ENCODE measurements at places on chromosomes 5 and 9.

- DNase-seq: peak; percentile 8
Observed at GRCh38 chr9:73565833-73566465, 414.3 kb downstream of the ANXA1 start.

DNA sequence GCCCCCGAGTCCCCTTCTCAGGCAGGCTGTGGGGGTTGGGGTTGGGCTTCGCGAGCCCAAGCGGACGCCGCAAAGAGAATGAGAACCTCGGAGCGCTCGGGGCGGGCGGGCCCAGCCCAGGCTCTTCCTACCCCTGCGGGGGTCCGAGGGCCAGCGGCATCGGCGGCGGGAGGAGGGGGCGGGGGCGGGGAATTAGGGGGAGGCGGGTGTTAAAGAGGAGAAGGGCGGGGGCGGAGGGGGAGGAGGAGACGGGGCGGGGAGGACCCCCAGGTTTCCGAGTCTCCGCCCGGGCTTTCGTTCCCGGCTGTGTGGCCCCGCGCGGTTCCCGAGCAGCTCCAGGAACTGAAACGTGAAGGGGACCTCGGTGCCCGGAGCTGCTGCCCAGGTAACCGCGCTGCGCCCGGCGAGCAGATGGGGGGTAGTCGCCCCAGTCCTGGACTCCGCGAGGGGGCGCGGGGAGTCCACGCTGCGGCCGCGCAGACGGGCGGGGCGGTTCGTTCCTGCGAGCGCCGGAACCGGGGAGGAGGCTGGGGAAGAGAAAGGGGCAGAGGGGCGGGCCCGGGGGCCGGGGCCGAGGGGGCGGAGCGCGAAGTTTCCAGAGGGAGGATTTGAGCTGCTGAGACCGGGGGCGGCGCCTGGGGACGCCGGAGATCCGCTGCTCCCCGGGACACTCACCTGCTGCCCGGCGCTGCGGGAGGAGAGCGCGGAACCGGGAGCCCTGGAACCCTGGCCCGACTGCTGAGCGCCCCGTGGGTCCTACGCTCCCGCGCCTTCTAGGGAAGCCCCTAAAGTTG is 38.4 kb upstream of the PLEKHG4B start:
- DNase-seq: no peak

DNA sequence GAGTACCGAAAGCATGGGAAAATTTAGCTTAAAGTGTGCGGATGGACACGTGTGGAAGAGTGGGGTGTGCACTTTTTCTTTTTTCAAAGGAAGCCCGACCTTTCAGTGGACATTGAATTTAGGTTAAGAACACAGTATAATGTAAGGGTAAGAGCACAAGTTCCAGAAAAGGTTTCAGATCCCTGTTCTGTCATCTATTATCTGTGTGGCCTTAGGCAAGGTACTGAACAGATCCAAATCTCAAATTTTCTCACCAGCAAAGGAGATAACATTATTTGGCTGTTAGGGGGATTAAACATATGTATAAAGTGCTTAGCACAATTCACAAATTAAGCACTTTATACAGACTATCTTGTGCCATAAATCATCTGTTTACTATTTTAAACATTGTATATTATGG is 441.0 kb downstream of the SPOCK1 start:
- no peak for DNase-seq

GRCh38 chr5:126755593-126755992 is 21.3 kb upstream of the LMNB1 start:
- DNase-seq: no peak

GRCh38 chr5:67144183-67144639 is 52.4 kb downstream of the CD180 start:
- no peak for DNase-seq

- DNase-seq: no peak
Observed at GRCh38 chr9:79695531-79696175, 123.9 kb downstream of the TLE4 start.

DNA sequence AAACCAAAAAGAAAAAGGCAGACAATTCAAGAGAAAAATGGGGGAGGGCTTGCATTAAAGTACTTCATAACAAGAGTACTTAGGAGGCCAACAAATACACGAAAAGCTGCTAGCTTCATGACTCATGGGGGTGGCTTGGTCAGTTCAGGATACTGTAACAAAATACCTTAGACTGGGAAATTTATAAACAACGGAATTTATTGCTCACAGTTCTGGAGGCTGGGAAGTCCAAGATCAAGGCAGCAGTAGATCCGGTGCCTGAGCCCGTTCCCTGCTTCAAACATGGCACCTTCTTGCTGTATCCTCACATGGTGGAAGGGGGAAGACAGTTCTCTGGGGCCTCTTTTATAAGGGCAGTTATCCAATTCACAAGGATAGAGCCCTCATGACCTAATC is 111.4 kb downstream of the C9orf50 start:
- DNase-seq: peak; percentile 45

DNA sequence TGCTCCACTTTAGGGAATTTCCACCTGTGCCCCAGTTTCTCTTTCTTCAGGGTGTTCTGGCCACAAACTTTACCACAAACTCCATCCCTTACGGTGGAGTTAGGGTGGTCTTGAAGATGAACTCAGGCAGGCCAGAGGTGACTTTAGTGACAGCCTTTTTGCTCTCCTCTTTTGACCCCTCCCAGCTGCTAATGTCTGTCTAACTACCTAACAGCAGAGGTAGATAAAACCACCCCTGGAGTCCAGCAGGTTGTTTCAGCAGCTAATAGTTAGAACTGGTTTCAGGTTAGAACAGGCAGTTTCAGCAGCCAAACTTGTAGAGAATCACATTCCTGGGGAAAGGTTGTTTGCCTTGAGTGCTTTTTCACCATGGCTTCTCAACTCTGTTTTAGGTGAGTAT is 971.3 kb upstream of the CDH18 start:
- DNase-seq: no peak

DNA sequence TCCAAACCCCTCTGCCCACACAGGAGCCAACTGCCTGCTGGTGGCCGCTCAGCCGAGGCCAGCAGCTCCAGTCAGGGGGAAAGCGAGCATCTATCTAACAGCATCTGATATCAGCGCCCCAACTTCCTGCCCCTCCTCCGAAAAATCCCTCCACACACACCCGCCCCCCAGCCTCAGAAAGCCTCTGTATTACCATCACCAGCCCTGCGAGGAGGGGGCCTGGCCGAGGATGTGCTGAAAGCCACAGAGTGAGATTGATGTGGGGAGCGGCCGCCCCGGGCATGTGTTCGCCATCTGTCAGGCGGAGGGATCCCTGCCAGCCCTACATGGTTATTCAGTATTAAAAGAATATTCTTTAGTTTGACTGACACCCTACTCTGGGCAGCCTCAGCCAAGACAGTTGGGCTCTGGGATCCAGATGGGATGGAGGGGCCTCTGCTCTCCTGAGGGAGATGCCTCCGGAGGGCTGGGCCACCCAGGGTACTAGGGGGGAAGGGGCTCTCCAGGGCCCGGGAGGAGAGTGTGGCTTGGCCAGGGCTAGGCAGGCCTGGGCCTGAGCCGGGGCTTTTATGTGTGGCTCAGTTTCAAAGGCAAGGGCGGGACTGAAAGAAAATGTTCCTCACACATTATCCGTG is 98.0 kb downstream of the HSD17B3 start:
- DNase-seq: peak; percentile 15

DNA sequence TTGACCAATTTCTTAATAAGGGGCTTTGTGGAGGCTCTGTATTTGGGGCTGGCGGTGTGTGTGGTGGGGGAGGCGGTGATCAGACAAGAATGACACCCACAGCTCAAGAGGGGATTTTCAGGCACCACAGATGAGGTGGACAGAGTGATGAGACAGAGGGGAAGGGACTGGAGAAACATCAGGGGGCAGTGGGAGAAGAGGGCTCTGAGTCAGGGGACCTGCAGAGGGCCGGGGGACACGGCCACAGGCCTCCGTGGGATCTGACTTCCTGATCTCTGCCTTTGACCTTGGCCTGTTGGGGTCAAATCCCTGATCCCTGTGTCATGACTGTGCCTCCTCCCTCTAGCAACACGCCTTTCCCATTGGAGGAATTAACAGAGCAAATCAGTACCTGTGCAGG is 197.7 kb downstream of the C9orf50 start:
- no peak for DNase-seq

DNA sequence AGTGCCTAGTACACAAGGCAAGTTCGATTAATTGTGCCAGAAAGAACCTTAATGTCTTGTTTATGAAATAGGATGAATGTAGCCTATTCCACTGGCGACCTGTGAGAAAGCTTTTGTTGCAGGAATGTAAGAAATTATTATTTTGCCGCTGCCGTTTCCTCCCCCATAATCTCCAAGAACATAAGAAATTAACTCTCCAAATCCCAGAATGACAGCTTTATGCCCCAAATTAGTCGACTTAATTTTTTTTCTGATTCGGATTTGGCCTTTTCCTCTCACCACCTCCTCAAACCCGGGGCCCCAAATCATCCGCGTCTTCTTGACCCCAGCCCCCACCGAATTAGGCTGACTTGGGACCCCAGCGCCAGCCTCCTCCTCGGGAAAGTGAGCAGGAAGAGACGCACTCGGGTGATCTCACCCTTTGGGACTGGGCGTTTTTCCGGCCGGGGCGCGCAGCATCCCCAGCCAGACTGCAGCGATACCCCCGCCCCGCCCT is 682 bp upstream of the SPTAN1 start:
- no peak for DNase-seq

DNA sequence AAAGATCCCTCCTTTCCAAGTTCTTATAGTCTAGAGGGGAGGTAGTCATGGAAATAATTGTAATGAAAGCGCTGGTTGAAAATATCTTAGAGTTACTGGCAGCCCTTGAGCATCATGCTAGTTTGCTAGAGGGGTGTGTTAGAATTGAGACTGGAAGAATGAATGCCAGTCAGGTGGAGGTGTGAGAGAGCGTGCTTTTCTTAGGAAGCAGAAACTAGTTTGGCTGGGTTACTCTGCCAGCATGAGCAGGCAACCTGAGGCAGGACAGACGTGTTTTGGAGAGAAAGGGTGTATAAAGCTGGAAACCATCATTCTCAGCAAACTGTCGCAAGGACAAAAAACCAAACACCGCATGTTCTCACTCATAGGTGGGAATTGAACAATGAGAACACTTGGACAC is 43.6 kb upstream of the DHFR start:
- DNase-seq: no peak

GRCh38 chr9:27414220-27414761 is 109.8 kb upstream of the IFNK start:
- DNase-seq: no peak

DNA sequence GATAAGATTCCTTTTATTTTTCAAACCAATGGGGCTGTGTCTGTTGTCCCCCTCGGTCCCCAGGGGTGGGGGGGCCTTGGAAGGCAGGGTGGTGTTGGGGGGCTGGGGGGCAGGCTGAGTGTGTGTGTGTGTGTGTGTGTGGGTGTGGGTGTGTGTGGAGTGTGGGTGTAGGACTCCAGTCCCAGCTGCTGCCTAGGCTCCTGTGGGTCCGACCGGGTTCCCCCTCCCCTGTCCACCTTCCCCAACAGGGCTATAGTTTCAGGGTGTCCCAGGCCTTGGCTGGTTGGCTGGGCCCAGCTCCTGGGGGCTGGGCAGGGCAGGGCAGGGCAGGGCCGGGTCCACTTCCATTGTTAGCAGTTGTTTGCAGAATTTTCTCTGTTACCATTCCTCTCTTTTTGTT is 2.1 kb upstream of the NFX1 start:
- no peak for DNase-seq

DNA sequence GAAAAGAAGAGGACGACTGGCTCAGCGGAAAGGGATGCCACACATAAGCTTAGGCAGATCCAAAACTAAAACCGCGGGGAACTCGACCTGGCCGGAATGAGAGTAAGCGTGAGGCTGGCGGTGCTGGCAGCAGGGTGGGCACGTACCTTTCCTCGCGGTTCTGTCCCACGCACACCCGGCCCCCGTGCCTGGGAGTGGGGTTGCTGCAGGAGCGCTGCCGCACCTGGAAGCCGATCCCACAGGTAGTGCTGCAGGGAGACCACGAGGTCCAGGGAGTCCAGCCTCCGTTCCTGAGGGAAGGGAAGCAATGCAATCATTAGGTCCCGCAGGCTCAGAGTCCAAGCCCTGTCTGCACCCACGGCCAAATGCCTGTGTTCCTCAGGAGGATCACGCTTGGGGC is 427.0 kb downstream of the SEMA5A start:
- DNase-seq: no peak

- DNase-seq: no peak
Observed at GRCh38 chr5:52801329-52801728, 13.6 kb downstream of the ITGA1 start.

DNA sequence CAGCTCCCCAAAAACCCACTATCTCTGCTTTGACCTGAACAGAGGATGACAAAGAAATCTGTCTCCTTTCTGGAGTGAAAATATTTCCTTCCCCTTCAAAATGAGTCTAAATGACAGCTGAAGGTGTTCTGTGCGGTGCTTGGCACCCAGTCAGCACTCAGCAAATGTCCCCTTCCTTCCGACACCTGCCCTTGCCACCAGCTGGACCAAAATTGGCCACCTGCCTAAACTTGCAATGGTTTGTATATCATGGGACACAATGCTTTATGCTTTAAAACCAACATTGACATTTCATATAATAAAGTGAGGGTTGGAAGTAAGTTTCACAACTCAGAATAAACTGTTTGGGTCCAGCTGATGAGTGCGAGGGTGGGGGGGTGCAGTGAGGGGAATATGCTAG is 7.5 kb upstream of the TTC1 start:
- no peak for DNase-seq

- no peak for DNase-seq
Observed at GRCh38 chr5:139282197-139282557, 11.4 kb upstream of the MATR3 start.

DNA sequence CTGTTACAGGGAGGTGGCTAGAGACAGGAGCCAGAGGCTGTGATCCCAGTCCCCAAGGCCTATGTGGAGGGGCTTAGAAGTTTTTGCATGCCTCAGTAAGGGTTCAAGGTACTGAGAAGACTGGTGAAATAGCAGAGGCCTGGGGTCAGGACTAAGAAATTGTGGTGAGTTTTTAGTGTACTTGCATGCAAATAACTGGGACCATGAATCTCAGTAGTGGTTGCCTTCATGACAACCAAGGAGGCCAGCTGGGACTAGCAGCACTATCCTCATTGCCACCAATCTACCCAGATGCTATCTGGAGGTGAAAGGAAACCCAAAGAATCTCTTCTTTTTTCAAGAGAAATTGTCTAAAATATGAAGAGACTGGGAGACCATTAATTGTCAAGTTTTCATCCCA is 395.1 kb downstream of the CETN3 start:
- DNase-seq: no peak

DNA sequence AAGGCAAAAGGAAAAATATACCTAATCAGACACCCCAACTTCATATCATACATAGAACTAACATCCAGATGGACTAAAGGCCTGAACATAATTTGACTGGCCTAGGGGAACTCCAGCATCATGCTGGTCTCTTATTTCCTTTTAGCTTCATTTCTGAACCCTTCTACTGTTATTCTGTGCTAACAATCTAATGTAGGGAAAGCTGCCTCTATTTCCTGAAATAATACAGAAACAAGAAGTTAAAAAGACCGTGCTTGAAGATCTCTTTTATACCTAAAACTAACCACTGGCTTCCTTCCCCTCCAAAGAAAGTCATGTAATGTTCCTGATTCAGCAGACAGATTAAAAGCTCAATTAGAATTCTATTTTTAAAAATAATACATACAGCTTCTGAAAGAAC is 36.7 kb downstream of the LPAR1 start:
- no peak for DNase-seq

GRCh38 chr5:115379622-115380344 is 83.3 kb upstream of the CCDC112 start:
- no peak for DNase-seq

GRCh38 chr5:168159425-168159824 is 132.0 kb upstream of the WWC1 start:
- DNase-seq: no peak

Data from GM04504 (cell line).